ENCODE measurements at places on chromosomes 7 and 10. TPM values are rescaled to one million over a fixed set of nuclear protein-coding genes. Genes with fewer than 3 reads are reported as not detected.

OPN1SW gene
- not detected for total RNA-seq

HPSE2 gene
- not detected for total RNA-seq

TMEM140 gene
- 25.7 TPM for total RNA-seq

CARD11 gene
- under 0.01 TPM for total RNA-seq
